Thoracic aorta (tissue), 2 donors: ENCODE measurements at places on chromosomes 6 and 20. TPM values are rescaled to one million over a fixed set of nuclear protein-coding genes. Genes with fewer than 3 reads are reported as not detected.

Gene MROH8
- total RNA-seq: 12.7 TPM

Gene C6orf58
- total RNA-seq: not detected

Gene POU3F2
- total RNA-seq: not detected

Gene EDN1
- total RNA-seq: 6.5 TPM

Gene ID1
- total RNA-seq: 944 TPM

DNA sequence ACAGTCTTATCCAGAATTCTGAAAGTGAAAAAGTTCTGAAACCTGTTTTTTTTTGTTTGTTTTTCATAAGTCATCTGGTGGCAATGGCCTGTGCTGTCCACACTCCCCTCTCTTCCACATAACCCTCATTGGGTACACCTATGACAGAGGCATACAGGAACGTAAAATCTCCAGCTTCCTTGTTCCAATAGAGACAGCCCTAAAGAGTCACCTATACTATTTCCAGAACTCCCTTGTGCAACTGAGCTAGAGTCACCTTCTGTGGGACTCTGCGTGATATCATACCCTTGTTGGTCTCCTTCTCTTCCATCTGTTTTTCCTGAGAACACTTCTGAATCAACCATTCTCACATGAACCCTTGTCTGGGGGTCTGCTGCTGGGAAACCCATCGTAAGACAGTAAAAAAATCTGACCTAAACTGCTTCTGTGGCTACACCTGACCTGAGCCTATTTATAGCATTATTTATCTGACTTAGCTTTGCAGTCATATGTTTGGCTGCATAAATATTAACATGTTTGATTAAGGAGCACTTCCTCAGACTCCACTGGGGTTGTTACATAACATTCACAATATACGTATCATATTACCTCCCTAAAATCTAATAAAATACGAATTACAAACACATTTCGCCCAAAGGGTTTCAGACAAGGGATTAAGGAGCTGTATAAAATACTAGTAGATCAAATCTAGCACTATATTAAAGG, 151.9 kb downstream of the PTPRT start:
- DNase-seq: no peak
- no peak overlapping the region for H3K4me3 ChIP-seq
- no peaks in the 10 kb centered on the region for H3K4me1 ChIP-seq
- no peak overlapping the region for H3K27ac ChIP-seq
- H3K36me3 ChIP-seq: no peaks in the 10 kb centered on the region

DNA sequence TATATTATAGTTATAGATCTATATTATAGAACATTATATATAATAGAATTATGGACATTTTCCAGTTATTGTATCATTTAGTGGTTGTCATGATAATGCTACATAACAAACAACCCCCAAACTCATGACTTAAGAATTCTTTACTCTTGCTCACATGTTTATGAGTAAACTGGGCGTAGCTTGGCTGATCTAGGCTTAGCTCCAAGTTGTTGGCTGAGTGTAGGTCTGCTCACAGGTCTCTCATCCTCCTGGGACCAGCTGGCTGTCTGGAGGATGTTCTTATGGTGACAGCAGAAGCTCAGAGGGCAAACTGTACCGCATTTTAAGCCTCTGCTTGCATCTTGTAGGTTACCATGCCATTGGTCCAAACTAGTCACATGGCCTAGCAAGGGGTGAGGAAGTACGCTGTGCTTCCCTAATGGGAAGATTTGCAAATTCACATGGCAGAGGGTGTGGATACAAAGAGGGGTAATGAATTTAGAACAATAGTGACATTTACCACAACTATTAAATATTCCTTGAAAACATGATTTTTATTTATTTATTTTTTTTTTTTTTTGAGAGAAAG, 34.2 kb downstream of the ARHGAP40 start:
- no peaks in the 10 kb centered on the region for H3K27me3 ChIP-seq
- no peaks in the 10 kb centered on the region for H3K36me3 ChIP-seq

DNA sequence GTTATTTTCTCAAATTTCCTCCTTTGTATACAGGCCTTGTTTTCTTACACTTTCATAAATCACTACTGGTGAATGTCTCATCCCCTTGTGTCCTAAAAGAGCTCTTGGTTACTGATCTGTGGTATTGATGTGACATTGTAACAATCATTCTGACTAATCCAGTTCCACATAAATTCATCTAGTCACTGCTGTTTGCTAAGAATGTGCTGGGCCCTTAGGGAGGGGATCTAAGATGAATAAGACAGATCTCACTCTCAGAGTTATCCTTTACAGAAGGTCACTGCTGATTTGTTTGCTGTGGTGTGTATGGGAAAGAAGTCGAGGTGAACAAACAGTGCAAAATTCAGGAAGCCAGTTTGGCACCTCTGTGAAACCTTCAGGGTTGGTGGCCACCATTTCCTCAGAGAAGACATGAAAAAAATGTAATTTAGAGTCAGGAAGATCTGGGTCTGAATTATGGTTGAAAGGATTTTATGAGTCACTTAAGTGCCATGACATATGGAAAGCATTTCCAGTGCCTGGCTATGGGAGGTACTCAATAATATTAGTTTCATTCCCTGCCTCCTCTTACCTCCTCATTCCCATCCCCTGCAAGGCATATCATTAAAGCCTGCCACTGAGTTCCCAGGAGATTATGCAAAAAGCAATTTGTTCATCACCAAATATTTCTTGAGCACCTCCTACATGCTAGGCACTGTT, 121.8 kb downstream of the COL9A1 start:
- no peak overlapping the region for H3K27ac ChIP-seq
- H3K4me3 ChIP-seq: no peak overlapping the region
- no peaks in the 10 kb centered on the region for H3K4me1 ChIP-seq
- no peak for DNase-seq

- H3K4me3 ChIP-seq: peak overlapping the region; percentile 89
- H3K36me3 ChIP-seq: no peaks in the 10 kb centered on the region
- no peak for DNase-seq
- H3K27me3 ChIP-seq: no peaks in the 10 kb centered on the region
- H3K4me1 ChIP-seq: peaks cover 24% of the 10 kb centered on the region
- H3K27ac ChIP-seq: peak overlapping the region; percentile 94
Measured at GRCh38 chr6:169701311-169701953, 397 bp downstream of the WDR27 start.

DNA sequence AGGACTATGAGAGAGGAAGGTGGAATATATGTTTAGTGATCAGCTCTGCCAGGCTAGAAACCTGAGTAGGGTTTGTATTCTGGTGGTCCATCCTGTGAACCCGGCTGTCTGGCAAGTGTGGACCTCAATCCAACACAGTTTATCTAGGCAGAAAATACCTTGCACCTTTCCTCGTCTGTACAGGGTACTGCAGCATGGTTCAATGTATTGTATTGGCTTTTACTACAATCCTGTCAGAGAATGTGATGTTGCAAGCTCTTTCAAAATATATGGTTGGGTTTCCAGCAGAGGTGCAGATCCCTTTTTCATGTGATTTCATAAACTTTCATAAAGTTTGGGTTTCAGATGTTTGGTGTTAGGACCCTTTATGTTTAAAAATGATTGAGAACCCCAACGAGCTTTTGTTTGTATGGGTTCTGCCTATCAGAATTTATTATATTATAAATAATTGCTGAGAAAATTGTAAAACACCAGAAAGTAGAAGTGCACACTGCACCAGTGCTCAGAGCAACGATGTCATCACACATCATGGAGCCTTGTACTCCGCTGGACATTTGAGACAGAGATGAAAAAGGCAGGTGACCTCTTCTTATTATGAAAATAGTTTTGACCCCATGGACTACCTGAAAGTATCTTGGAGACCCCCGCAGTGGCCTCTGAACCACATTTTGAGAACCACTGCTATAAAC, 106.6 kb downstream of the RTN4IP1 start:
- H3K36me3 ChIP-seq: no peaks in the 10 kb centered on the region
- no peak overlapping the region for H3K4me3 ChIP-seq
- H3K4me1 ChIP-seq: no peaks in the 10 kb centered on the region
- DNase-seq: no peak
- H3K27me3 ChIP-seq: no peaks in the 10 kb centered on the region

DNA sequence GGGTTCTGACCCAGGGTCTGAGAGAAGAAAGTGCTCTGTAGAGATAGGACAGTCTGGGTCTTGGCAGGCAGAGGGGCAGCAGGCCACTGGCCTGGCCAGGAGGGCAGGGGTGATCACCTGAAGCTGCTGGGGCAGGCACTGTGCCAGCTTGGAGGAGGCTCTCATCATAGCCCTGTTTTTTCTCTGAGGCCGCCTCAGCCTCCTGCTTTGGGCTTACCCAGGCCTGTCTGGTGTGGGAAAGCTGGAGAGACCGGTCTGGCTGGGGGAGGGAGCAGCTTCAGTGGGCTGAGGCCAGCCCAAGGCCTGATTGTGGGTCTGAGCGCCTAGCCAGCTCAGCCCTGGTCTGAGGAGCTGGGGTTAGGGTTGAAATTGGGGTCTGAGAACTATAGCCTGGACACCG, 3.9 kb downstream of the LPIN3 start:
- no peak overlapping the region for H3K27ac ChIP-seq
- no peak for DNase-seq
- H3K36me3 ChIP-seq: no peaks in the 10 kb centered on the region
- H3K4me1 ChIP-seq: peaks cover 16% of the 10 kb centered on the region

DNA sequence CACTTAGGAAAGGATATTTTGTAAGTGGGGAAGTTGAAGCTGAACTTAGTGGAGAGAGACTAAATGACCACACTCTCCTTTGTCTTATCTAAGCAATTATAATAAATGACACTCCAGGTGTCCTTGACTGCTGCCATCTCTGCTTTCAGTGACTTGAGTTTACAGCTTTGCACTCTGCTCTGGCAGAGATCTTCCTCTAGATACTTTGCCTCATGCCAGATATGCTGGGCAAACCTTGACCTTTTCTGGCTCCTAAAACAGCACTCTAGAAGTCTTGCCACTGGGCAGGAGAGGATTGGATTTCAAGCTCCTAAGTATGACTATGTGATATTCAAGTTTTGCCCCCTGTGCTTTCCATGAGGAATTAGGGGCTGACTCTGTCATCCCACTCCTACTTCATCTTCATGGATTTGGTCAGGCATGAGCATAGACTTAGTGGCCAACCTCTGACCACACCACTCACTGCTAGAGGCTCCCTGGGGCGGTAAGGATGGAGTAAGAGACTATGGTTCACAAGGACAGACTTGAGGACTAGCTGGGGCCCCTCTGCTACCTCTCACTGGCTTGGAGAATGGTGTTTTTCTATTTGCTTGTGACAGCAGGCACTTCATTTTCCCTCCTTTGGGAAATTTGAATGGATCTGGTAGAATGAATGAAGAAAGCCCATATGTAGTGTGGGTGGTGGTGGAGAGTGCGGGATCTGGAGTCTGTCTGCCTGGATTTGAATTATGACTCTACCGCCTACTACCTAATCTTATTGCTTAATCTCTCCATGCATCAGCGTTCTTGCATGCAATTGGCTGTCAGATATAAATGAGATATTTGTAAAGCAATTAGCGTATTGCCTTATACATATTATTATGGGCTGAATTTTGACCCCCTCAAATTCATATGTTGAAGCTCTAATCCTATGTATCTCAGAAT, 191.4 kb downstream of the REV3L start:
- no peak for DNase-seq
- H3K27me3 ChIP-seq: no peaks in the 10 kb centered on the region
- no peaks in the 10 kb centered on the region for H3K4me1 ChIP-seq
- H3K36me3 ChIP-seq: no peaks in the 10 kb centered on the region
- no peak overlapping the region for H3K27ac ChIP-seq
- no peak overlapping the region for H3K4me3 ChIP-seq

DNA sequence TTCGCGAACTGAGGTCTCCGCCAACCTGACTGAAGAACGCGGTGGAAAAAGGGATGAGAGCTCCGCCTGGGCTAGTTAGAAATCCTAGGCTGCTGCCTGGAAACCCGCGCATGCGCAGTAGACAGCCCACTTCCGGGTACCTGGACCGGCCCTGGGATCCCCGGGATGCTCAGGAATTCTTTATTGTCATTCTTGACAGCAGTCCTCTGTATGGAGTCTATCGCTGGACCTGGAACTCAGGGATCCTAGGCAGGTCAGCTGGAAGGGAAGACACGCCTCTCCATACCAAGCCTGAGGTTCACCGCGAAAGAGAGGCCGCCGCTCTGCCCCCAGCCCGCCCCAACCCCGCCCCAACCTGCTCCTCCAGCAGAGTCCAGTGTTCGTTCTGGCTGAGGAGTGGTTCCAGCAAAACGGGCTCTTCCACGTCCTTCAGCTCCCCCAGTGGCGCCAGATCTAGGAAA, 1379.2 kb upstream of the DEFB115 start:
- no peak overlapping the region for H3K4me3 ChIP-seq
- no peaks in the 10 kb centered on the region for H3K4me1 ChIP-seq
- H3K27ac ChIP-seq: no peak overlapping the region
- H3K27me3 ChIP-seq: no peaks in the 10 kb centered on the region

GRCh38 chr20:49682278-49682677, 31.4 kb downstream of the B4GALT5 start:
- H3K27ac ChIP-seq: no peak overlapping the region
- H3K36me3 ChIP-seq: no peaks in the 10 kb centered on the region
- no peak for DNase-seq
- H3K4me1 ChIP-seq: peaks cover 47% of the 10 kb centered on the region

GRCh38 chr6:123875784-123876183, 72.1 kb downstream of the NKAIN2 start:
- H3K27ac ChIP-seq: no peak overlapping the region
- no peak for DNase-seq
- H3K36me3 ChIP-seq: no peaks in the 10 kb centered on the region
- no peaks in the 10 kb centered on the region for H3K27me3 ChIP-seq

DNA sequence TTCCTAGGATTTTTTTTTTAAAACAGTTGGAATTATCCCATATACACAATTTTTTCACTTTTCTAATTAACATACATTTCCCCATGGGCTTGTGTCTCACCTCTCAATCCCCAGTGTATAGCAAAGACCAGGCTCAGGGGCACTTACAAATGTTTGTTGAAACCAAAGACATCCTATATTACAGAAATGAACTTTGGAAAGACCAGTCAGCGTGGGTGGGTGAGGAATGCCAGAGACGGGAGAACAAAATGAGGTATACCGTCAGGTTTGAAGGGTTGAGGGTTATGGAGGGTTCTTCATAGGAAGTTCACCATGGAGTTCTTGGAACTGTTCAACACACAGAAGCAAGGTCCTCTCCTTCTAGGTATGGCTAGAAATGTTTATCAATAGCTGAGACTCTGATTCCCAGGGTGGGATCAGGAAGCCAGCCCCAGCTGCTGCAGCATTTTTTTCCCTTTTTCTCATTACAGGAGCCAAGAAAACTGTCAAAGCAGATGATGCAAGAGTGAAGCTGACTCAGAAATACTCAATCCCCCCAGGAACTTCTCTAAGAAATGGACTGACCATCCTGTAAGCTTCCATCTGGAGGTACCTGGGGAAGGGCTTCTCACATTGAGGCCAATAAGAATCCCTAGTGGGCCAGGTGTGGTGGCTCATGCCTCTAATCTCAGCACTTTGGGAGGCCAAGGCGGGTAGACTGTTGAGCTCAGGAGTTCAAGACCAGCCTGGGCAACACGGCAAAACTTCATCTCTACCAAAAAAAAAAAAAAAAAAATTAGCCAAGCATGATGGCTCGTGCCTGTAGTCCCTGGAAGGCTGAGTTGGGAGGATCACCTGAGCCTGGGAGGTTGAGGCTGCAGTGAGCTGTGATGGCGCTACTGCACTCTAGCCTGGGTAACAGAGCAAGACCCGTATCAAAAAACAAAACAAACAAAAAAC, 15.9 kb upstream of the TBC1D20 start:
- no peak overlapping the region for H3K4me3 ChIP-seq
- H3K27me3 ChIP-seq: no peaks in the 10 kb centered on the region
- H3K27ac ChIP-seq: no peak overlapping the region
- H3K4me1 ChIP-seq: peaks cover 24% of the 10 kb centered on the region
- peaks cover 8% of the 10 kb centered on the region for H3K36me3 ChIP-seq
